ENCODE measurements at places on chromosomes 7 and 10. TPM values are rescaled to one million over a fixed set of nuclear protein-coding genes. Genes with fewer than 3 reads are reported as not detected.

FGFBP3 gene
- total RNA-seq, result 0.81 TPM

WDR86 gene
- 1.3 TPM for total RNA-seq

ZNF511 gene
- total RNA-seq, result 42.8 TPM

FIS1 gene
- total RNA-seq, result 147 TPM

HGF gene
- 26.5 TPM for total RNA-seq

GBX1 gene
- total RNA-seq, result not detected

PPP2R2D gene
- 28.3 TPM for total RNA-seq

- H3K27me3 ChIP-seq, result no peaks in the 10 kb centered on the region
- H3K4me3 ChIP-seq, result no peak overlapping the region
- no peak for DNase-seq
- no peak overlapping the region for H3K27ac ChIP-seq
- H3K36me3 ChIP-seq, result peaks cover 23% of the 10 kb centered on the region
Observed at GRCh38 chr10:11193001-11193551, 175.4 kb downstream of the CELF2 start.

DNA sequence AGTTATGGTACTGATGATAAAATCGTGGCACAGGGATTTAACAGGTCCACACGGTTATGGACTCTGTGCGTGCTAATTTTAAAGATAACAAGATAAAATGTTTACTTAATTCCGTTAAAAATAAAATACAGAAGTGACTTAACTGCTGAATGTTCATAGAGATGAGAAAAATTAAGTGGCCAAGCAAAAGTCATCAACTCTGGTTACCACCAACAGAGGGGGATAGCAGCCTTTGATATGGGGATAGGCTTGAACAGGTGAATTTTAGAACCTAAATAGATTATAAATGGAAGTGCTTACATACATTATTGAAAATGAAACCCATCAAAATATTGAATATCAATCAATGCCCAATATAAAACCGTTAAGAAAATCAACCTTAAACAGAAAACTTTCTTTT is 245.0 kb downstream of the WDR37 start:
- no peak overlapping the region for H3K27ac ChIP-seq
- DNase-seq, result no peak
- H3K36me3 ChIP-seq, result no peaks in the 10 kb centered on the region
- no peaks in the 10 kb centered on the region for H3K27me3 ChIP-seq
- H3K4me1 ChIP-seq, result no peaks in the 10 kb centered on the region

GRCh38 chr7:12729112-12729511 is 41.7 kb downstream of the ARL4A start:
- H3K27ac ChIP-seq, result no peak overlapping the region
- peaks cover 10% of the 10 kb centered on the region for H3K4me1 ChIP-seq
- H3K36me3 ChIP-seq, result no peaks in the 10 kb centered on the region

GRCh38 chr7:124791426-124791825 is 25.8 kb upstream of the GPR37 start:
- DNase-seq, result no peak
- H3K4me1 ChIP-seq, result no peaks in the 10 kb centered on the region
- no peaks in the 10 kb centered on the region for H3K36me3 ChIP-seq
- H3K4me3 ChIP-seq, result no peak overlapping the region
- no peak overlapping the region for H3K27ac ChIP-seq

DNA sequence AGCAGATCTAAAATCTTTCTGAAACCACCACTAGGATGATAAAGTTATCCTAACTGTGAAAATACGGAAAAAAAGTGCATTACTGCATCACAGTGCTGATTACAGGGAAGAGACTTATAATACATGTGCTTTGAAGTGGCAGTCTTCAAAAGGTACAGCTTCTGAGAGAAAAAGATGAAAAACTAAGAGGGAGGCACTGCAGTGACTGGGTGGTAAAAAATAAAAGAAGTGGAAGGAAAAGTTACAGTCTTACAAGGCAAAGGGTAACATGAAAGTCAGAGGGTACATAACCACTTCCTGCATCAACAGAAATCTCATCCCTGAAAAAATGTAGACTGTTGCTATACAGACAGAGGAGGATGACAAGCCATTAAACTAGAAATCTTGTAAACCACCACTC is 465.3 kb downstream of the ACTR3B start:
- H3K27ac ChIP-seq, result no peak overlapping the region
- H3K4me1 ChIP-seq, result no peaks in the 10 kb centered on the region
- H3K36me3 ChIP-seq, result no peaks in the 10 kb centered on the region
- no peak overlapping the region for H3K4me3 ChIP-seq
- H3K27me3 ChIP-seq, result no peaks in the 10 kb centered on the region

- no peaks in the 10 kb centered on the region for H3K36me3 ChIP-seq
- H3K27ac ChIP-seq, result no peak overlapping the region
- no peak overlapping the region for H3K4me3 ChIP-seq
- peaks cover 20% of the 10 kb centered on the region for H3K4me1 ChIP-seq
Observed at GRCh38 chr10:24901686-24902399, 50.6 kb downstream of the PRTFDC1 start.

DNA sequence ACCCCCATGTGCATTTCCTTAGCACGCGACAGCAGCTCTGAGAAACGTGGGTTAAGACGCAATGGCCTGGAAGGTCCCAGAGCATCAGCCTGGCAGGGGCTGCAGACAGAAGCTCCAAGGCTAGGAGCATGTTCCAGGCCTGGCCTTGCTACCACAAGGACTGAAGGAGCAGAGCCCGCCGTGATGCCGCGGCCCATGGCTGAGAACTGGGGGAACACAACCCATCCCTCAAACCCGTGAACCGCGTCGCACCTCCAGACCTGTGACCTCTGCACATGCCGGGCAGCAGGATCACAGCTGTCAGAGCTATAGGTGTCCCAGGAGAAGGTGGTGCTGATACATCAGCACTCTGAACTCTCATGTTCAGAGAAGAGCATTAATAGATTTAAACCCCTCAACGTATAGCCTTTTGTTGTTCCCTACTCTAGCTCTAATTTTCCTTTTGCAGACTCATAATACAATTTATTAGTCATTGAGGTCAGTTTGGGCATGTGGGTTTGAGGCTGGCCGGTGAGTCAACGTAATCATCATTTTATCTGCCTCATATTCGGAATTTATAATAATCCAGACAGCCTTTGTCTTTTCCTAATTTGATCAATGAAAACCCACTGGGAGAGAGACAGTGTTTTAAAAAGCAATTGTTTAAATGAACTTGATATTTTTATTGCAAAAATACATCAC is 222.5 kb upstream of the TCERG1L start:
- no peak for DNase-seq
- H3K4me1 ChIP-seq, result no peaks in the 10 kb centered on the region
- no peak overlapping the region for H3K27ac ChIP-seq
- H3K27me3 ChIP-seq, result no peaks in the 10 kb centered on the region

DNA sequence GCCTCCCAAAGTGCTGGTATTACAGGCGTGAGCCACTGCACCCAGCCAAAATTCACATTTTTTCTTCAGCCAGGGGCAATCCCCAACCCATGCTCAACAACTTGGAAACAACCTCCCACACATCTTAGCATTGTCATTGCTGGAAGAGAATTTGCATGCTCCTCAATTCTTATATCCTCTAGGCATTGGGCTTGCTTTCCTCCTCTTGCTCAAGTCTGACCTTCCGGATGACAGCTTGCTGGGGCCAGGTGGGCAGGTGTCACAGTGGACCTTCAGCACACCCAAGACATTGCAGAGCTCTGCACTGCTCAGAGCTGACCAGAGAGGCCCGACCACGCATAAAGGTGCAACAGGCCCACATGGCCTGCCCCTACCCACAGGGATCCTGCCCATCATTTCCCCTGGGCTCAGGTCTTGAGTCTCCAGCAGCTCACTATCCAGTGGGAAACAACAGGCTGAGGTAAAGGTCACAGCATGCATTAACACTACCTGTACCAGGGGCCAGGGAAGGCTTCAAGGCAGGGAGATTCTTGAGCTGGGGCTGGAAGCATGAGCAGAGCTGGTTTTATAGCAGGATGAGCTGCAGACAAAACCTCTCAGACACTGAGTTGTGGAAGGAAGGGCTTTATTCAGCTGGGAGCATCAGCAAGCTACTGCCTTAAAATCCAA is 6.8 kb upstream of the GPR15LG start:
- H3K27me3 ChIP-seq, result peaks cover 19% of the 10 kb centered on the region
- H3K27ac ChIP-seq, result no peak overlapping the region
- no peak for DNase-seq
- no peak overlapping the region for H3K4me3 ChIP-seq
- no peaks in the 10 kb centered on the region for H3K36me3 ChIP-seq

GRCh38 chr10:120336911-120337540 is 120.0 kb upstream of the PLPP4 start:
- H3K27me3 ChIP-seq, result peaks cover 5% of the 10 kb centered on the region
- no peak for DNase-seq
- no peak overlapping the region for H3K4me3 ChIP-seq
- H3K27ac ChIP-seq, result no peak overlapping the region
- no peaks in the 10 kb centered on the region for H3K36me3 ChIP-seq

- DNase-seq, result no peak
- H3K4me3 ChIP-seq, result no peak overlapping the region
- no peak overlapping the region for H3K27ac ChIP-seq
- no peaks in the 10 kb centered on the region for H3K36me3 ChIP-seq
- H3K4me1 ChIP-seq, result no peaks in the 10 kb centered on the region
- no peaks in the 10 kb centered on the region for H3K27me3 ChIP-seq
Observed at GRCh38 chr7:154484943-154485342, 432.7 kb downstream of the DPP6 start.

DNA sequence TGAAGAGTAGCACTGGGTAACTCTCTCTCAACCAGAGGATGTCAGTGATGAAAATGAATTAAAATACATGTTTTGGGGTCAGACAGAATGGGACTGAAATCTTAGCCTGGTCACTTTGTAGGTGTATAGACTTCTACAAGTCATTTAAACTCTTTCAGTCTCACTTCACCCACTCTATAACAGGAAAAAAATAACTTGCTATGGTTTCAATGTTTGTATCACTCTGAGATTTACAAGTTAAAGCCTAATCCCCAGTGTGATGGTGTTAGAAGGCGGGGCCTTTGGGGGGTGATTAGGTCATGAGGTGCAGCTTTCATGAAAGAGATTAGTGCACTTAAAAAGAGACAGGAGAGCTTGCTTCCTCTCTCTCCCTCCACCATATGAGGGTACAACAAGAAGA is 134.8 kb downstream of the INHBA start:
- DNase-seq, result no peak
- no peaks in the 10 kb centered on the region for H3K27me3 ChIP-seq
- H3K4me3 ChIP-seq, result no peak overlapping the region
- H3K27ac ChIP-seq, result no peak overlapping the region
- no peaks in the 10 kb centered on the region for H3K36me3 ChIP-seq
- no peaks in the 10 kb centered on the region for H3K4me1 ChIP-seq

DNA sequence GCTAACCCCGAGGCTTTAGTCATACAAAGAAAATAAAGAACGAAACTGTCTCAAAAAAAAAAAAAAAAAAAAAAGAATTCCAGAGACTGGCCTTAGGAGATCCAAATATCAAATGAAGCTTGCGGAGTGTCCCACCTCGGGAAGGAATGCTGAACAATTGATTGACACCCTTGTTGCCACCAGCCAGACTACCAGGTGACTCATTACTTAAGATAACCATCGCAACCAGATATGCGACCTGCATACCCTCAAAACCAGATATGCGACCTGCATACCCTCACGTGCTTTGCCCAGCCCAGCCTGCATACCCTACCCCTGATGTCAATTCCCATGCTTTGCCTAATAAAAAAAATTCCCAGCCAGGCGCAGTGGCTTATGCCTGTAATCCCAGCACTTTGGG is 2.7 kb upstream of the PRKRIP1 start:
- H3K27ac ChIP-seq, result no peak overlapping the region
- no peak overlapping the region for H3K4me3 ChIP-seq
- H3K36me3 ChIP-seq, result peaks cover 4% of the 10 kb centered on the region
- peaks cover 8% of the 10 kb centered on the region for H3K4me1 ChIP-seq
- H3K27me3 ChIP-seq, result no peaks in the 10 kb centered on the region
- DNase-seq, result no peak

- H3K36me3 ChIP-seq, result peaks cover 22% of the 10 kb centered on the region
- no peak overlapping the region for H3K4me3 ChIP-seq
- no peak for DNase-seq
- no peak overlapping the region for H3K27ac ChIP-seq
Observed at GRCh38 chr10:127013691-127014473, 108.7 kb downstream of the DOCK1 start.

DNA sequence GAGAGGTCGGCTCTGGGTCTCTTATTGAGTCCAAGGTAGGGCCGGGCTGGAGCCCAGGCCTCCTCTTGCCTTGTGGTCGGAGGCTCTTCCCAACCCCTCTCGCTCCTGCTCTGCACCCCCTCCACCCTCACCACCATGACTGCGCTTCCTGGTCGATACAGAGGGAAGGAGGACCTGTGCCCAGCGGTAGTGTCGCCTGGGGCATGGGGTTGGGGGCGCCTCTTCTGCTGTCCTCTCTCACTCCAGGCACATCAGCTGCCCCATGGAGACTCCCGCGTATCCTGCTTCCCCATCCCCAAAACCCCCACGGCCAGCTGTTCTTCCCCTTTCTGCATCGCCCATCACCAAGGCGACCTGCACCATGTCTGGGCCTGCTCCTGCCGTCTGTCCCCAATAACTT is 44.4 kb downstream of the TMEM270 start:
- no peaks in the 10 kb centered on the region for H3K36me3 ChIP-seq
- H3K27ac ChIP-seq, result no peak overlapping the region
- peak; percentile 61 for DNase-seq
- H3K27me3 ChIP-seq, result no peaks in the 10 kb centered on the region

- H3K27ac ChIP-seq, result no peak overlapping the region
- H3K4me3 ChIP-seq, result no peak overlapping the region
- peaks cover 3% of the 10 kb centered on the region for H3K27me3 ChIP-seq
- DNase-seq, result no peak
- peaks cover 3% of the 10 kb centered on the region for H3K4me1 ChIP-seq
- no peaks in the 10 kb centered on the region for H3K36me3 ChIP-seq
Observed at GRCh38 chr10:77461636-77462296, 175.8 kb downstream of the KCNMA1 start.

GRCh38 chr10:129742742-129743550 is 221.1 kb downstream of the EBF3 start:
- H3K27ac ChIP-seq, result no peak overlapping the region
- no peaks in the 10 kb centered on the region for H3K27me3 ChIP-seq
- DNase-seq, result peak; percentile 50
- no peaks in the 10 kb centered on the region for H3K36me3 ChIP-seq
- H3K4me3 ChIP-seq, result no peak overlapping the region

DNA sequence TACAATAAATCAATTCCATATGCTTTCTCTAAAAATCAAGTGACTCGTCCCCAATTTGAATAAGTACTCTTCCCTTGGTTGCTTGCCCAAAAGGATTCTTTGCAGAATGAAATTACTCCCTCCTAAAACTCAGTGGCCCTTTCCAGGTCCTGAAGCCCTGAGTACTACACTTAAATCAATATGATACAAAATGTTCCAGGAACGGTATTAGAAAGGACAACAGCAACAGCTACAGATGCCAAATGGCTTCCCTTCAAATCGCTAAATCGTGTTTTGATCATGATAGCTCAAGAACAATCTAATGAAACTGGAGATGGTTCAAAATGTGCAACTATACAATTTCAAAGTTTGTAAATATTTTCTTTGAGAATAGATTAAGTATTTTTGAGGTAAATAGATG is 59.4 kb downstream of the TPK1 start:
- H3K4me3 ChIP-seq, result no peak overlapping the region
- no peaks in the 10 kb centered on the region for H3K27me3 ChIP-seq
- DNase-seq, result no peak
- H3K4me1 ChIP-seq, result no peaks in the 10 kb centered on the region
